Hematopoietic multipotent progenitor cell treated with erythropoietin and hydrocortisone succinate and interleukin-3 and kit ligand, for 4 days (in vitro differentiated cells): ENCODE measurements at places on chromosomes 11 and 22.

DNA sequence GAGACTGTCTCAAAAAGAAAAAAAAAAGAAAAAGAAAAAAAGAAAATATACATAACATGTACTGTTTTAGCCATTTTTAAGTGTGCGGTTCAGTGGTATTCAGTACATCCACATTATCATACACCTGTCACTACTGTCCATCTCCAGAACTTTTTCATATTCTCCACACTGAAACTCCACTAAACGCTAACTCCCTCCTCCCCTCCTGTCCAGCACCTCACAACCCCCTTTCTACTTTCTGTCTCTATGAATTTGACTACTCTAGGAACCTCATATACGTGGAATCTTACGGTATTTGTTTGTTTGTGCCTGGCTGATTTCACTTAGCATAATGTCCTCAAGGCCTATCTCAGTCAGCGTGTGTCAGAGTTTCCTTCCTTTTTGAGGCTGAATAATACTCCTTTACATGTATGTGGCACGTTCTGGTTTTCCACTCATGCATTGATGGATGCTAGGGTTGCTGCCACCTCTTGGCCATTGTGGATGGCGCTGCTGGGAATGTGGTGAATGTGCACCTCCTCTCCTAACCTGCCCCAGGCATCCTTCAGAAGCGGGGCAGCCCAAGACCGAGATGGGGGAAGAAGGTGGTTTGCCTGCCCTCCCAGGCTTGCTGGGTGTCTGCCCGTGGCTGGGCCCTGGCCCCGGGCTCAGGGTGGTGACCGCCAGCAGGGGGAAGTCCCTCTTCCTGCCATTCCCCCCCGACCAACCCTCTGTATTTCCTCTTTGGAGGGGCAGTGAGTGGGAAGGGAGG, 60.5 kb downstream of the BCR start:
- peak; percentile 66 for DNase-seq

GRCh38 chr22:42283278-42284201, 13.1 kb upstream of the TCF20 start:
- DNase-seq: peak; percentile 38

- DNase-seq: peak; percentile 62
These were observed 612 bp downstream of the GTSE1 start for GRCh38 chr22:46297151-46297812.

DNA sequence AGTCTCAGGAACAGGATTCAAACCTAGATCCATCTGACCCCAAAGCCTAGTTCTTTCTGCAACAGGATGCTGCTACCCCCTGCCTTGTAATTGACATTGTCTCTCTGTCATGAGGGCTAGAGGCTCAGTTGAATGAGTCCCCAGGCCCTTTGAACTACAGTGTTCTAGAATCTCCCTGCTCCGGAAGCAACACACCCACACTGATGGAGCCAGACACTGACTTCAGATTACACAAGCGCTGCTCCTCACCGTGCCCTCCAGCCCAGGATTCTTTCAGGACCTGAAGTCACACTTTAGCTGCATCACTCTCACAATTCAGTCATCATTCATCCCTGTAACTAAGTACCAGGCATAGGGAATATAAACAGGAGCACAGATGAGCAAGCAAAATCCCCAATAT, 69.6 kb downstream of the RAB30 start:
- DNase-seq: no peak

DNA sequence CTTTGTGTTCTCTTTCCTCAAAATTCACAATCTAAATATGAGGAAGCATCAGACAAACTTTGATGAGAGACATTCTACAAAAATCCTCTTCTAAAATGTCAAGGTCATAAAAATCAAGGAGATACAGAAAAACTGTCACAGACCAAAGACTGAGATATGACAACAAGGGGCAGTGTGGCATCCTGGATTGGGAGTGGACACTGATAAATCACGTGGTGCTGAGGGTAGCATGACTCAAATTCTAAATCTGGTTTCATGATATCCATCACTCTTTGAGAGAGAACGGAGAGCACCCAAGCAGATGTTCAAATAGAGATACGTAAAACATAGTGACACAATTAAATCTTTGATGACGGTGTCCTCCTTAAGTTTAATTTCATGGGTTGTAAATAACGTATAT, 13.0 kb upstream of the CARD18 start:
- DNase-seq: peak; percentile 3

DNA sequence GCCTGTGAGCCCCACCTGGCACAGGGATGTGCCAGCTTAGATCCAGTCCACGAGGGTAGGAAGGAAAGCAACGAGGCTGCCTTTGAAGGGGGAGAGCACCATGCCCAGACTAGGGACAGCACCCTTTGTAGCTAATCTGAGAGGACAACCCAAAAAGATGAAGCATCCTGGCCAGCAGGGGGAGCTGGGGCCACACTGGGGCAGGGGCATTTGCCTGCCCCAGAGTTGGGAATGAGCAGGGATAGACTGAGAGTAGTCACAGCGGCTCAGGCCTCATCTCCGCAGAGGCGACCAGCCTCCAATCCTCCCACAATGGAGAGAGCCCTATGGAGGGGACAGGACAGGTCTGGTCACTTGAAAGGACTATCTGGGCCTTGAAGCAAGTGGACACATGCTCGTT, 16.4 kb downstream of the LMO1 start:
- DNase-seq: peak; percentile 59

GRCh38 chr11:57626895-57627294, 22.8 kb downstream of the YPEL4 start:
- no peak for DNase-seq

DNA sequence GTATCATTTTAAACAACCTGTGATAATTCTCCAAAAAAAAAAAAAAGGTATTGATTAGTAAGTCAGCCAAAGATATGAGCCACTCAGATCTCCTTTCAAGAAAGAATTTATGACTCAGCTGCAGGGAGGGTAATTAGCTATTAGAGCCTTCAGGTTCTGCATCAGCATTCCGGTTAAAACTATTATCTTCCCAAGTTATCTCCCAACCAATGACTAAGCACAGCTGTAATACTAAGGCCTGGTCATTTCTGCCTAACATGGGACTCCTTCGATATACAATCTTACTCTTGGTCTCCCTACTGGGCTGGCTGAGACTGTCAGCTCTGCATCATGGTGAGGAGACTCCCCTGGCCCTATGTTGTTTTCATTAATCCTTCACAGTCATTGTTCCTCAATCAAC, 60.4 kb downstream of the SBF2 start:
- DNase-seq: peak; percentile 25

DNA sequence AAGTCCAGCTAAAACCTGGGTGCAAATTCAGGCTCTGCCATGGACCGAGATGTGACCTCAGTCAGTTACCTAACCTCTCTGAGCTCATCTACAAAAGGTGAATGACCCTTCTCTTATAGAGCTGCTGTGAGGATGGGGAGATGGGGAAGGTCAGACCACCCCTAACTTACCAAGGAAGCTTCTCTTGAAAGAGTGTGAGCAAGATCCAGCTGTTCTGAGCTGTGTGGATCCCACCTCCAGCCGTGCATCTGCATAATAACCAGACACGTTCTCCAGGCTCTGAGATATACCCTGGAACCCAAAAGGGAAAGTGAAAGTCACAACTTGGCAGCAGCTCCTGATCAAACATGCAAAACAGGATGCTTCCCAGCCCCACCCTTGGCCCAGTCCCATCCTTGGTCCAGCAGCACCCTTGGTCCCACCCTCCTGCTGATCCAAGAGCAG, at the start of gene APOL3:
TSS of gene APOL3 (minus strand) at position 257 of the 444 bp plus-strand sequence. CDS start 11,700 bp downstream, outside the sequence.
- peak; percentile 52 for DNase-seq

DNA sequence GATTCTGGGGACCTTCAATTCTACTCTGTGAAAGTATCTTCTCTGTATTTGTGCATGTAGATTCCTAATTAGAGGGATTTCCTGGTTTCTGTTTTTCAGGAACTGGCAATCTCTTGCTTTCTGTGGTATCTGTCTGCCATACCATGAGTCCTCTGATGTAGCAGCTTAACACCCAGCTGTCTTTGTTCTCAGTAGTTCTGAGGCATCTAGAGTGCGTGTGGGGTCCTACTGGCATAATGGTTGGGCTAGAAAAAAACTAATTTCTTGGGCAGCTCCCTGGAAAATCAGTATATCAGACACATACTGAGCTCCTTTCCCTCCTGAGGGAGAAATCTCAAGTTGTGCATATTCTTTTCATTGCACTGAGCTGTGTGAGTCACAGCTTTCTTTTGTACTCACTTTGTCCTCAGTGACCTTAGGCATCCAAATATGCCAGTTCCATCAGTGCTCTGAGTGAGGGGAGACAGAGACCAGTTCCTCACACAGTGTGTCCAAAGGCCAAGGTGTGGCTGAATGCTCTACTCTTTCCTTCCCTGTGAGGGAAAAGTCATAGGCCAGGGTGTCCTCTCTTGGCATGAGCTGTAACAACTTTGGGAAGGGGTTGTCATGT, 35.5 kb upstream of the SLC22A24 start:
- DNase-seq: no peak

- DNase-seq: no peak
These were observed 224.6 kb downstream of the MN1 start for GRCh38 chr22:27576815-27577573.

GRCh38 chr11:19084661-19085315, 24.3 kb upstream of the MRGPRX2 start:
- no peak for DNase-seq

GRCh38 chr11:122556605-122557004, 98.9 kb upstream of the UBASH3B start:
- DNase-seq: peak; percentile 60

DNA sequence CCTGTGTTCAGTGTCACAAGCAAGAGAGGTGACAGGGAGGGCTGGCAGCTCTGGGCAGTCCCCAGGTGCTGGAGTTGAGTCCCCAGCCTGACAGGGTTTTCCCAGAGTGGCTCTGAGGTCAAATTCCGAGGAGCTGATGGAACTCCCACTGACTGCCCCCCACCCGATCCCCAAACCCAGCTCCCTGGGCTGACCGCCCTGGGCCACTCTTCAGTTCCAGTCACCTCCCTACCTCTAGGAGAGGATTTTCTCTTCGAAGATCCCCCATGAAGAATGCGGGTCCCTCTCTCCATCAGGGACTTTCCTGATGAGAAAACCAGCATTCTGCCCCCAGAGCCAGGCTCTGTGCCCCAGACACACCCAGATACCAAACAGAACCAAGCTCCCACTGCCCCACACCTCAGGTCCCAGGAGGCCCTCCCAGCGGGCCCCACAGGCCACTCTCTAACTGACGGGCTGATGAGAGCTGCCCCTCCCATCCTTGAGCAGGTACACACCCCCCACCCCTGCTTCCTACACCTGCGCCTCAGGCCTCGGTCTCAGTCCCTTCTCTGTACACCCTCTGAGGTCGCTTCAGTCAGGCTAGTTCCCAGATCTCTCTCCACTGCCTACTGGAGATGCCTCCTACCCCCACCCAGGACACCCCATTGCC, 12.1 kb upstream of the RAC2 start:
- no peak for DNase-seq

DNA sequence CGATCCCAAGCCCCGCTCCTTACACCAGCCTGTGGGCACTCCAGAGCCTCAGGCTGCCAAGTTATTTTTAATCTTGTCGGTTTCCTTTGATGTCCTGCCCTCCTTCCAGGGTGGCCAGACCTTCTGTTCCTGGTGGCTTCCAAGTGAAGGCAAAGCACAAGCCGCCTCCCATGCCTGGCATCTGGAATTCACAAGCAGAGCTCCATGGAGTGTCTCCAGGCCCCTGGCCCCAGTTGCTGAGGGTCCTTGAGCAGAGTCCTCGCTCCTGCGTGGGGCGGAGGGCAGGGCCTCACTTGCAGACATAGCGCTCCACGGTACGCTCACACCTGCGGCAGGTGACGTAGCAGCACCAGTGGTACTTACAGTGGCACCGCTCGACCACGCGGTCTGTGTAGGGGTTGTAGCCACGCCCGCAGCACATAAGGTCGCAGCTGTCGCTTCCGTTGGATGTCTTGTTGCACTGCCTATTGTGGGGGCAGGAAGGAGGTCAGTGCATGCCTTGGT, 19.5 kb downstream of the WNT11 start:
- no peak for DNase-seq

DNA sequence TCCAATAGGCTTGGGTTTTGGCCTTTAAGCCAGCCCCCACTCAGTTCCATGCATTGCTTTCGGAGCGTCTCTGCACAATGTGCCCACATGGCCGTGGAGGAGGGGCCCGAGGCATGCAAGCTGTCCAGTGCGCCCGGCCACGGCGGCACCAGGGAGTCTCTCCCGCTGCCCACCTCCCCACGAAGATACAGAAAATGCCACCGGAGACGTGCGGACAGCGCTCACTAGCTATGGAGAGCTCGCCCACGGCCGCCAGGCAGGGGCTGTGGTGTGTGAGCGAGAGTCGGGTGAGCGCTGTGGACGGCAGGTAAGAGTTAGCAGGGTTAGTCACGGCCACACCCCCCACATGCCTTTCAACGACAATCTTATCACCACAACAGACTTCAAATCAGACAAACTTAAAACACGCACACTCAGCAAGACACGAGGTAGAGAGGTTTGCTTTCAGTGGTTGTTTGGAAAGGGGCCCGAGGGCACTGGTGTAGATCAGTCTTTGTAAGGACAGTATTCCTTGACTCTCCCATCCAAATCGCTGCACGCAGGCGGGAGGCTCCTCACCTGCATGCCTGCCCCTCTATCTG, 18.7 kb upstream of the BID start:
- peak; percentile 33 for DNase-seq

DNA sequence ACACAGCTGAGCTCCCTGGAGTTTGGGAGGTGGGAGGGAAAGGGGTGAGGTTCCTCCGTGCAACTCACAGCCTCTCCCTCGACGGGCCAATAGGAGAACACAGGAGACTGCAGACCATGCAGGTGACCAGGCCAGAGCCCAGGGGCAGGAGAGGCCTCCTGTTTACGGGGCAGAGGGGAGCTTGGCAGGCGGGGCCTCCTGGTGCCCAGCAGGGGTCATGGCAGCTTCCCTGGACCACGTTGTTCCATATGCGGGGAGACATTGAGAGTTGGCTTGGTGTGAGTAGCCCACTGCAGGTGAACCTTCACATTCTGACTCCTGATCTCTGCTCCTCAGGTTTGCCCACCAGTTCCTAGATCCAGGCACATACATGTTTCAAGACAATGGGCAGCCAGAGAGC, 19.3 kb upstream of the XKR3 start:
- no peak for DNase-seq

GRCh38 chr22:26846645-26847044, 189.3 kb downstream of the MIAT start:
- no peak for DNase-seq

GRCh38 chr22:46046299-46046685, 69.3 kb upstream of the WNT7B start:
- no peak for DNase-seq

GRCh38 chr11:132134322-132134721, 763.9 kb downstream of the NTM start:
- DNase-seq: no peak

GRCh38 chr11:111327908-111328624, 29.7 kb downstream of the POU2AF3 start:
- peak; percentile 3 for DNase-seq
